DMS 273 treated with DMSO at 0.1 percent for 48 hours (cell line): ENCODE measurements at places on chromosomes 1 and 21.

DNA sequence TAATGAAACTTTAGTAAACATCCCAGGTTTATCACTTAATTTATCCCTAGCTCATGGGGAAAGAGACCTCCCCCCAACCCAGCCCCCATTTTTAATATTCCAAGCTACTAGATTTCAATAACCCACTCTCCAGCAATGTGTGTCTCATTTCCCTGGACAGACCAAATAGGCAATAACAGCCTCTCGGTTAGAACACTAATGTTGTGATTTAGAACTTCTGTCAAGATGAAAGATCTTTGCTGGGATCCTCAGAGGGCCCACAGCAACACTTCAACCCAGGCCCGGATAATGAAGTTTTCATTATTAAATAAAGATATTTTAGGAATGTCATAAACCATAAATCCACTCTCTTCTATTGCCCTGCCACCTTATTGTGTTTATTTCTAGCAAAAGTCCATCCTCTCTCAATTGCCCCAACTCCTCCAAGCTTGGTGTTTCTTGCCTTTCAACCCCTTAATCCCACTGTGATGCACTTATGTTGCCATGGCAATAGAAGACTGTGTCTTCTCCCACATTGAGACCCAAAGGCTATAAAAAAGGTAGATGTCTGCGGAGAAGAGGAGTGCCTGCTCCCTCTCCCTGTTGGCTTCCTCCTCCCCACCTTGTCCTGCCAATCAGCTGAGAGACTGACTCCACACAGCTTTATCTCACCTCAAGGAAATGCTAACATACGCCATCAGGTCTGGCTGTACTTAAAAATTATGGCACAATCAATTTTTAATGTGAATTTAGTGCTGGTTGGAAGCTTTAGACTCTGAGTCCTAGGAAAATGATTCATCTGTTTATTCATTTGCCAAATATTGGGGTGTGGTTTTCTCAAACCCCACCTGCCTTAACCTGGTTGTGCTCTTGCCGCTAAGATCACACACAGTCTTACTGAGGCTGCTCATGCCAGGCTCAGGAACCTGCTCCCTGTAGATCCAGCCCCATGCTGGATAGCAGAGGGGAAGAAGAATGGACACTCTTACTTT, 258.3 kb upstream of the CAMK1G start:
- DNase-seq: no peak

DNA sequence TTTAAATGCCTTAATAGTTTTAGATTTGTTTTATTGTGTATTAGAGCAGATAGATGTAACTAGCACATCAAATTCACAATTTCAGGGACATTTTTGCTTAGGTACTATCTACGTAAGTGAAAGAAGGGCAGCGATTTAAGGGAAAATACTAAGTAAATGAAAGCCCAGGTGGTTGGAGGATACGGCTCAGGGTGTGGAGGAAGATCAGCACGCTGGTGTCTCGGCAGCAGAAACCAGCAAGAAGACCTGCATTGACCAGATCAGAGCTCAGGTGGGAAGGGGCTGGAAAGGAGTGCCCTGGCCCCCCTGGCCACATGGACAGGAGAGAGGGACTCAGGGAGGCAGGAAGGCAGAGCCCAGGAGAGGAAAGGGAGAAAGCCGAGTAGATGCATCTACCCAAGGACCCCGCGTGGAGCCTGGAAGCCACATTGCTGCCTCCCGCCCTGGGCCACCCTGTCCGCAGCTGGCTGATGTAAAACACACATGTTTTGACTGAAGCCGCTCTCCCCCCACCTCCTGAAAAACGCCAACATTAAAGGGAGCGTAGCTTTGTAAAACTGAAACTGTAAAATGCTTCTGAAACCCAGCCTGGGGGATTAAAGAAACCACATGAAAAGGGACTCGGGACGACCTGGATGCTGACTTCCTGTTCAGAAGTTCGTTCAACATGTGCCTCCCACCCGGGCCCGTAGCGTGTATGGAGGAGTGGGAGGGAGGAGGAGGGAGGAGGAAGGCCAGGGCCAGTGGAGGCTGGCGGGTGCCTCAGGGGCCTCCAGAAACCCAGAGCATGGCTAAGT, 72.6 kb upstream of the TARDBP start:
- no peak for DNase-seq

DNA sequence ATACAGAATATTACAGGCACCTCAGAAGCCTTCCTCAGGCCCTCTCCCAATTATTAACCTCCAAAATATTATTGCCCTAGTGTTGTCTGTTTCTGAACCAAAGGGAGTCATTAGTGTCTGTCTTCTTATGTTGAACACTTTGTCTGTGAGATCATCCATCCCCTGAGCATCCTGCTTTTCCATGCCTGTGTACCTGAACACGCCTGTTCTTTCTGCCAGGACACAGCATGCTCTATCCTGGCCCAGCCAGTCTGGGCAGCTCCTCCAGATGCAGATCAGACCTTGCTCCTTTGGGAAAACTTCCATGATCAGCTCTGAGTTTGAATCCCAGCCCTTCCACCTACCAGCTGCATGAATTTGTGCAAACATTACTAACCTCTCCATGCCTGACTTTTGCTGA, 11.0 kb upstream of the CDC42 start:
- DNase-seq: no peak

- no peak for DNase-seq
Observed at GRCh38 chr1:106465666-106466065, 590.8 kb upstream of the PRMT6 start.

DNA sequence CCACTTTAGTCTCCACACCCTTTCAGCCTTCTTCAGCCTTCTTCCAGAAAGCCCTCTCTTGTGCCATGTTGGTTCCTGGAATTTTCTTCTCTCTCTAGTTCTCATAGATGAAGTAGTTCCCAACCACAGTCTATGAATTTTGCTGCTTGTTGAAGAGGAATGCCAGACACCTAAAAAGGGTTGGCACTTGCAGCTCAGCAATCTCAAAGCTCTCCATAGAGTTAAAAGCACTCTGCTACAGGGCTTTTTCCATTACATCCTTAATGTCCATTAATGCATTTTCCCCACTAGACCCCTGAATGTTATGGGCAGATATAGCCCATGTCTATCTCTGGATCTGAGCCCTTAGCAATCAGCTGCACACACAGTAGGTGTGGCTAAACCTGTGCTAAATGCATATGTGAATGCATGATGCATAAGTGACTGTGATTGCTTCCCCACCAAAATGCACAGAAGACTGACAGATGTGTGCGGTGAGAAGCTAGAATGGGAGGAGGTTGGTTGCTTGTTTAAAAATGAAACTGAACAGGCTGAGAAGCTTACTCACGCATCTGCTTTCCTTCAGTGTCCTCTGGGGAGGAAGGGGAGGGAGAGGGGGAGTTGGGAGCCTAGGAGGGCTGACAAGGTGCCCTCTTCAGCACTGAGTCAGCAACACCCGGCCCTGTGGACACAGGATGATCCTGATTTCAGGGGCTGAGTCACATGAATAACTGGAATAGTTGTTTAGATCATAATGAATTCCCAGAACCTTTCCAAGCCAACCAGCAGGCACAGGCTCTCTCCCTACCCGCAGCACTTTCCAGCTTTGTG, 146.1 kb upstream of the FGGY start:
- DNase-seq: peak; percentile 80

- DNase-seq: no peak
Observed at GRCh38 chr1:11384170-11384554, 94.8 kb upstream of the DISP3 start.

DNA sequence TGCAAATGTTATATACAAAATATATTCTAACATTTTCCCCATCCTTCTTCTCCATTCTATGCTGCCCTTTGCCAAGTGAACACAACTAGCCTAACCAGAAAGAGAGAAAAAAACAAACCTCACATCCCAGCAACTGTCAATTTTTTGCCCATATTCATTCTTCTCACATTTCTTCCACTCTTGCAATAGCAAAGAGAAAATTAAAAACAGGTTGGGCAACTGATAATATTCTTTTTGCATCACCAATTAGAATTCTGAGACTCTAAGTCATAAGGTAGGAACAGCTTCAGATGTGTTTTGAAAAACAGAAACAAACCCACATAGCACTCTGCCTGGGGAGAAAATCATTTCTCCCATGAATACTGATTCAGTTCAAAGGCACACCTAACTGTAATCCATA, 25.2 kb upstream of the EXO1 start:
- DNase-seq: no peak

DNA sequence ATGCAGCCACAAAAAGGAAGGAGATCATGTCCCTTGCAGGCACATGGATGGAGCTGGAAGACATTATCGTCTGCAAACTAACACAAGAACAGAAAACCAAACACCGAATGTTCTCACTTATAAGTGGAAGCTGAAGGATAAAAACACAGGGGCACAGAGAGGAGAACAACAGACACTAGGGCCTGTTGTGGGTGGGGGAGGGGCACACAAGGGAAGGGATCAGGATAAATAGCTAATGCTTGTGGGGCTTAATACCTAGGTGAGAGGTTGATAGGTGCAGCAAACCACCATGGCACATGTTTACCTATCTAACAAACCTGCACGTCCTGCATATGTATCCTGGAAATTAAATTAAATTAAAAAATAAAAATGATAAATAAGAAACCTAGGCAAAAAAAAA, 969.9 kb downstream of the TTLL7 start:
- DNase-seq: no peak

- no peak for DNase-seq
Observed at GRCh38 chr1:117094841-117095604, 26.5 kb downstream of the TRIM45 start.

DNA sequence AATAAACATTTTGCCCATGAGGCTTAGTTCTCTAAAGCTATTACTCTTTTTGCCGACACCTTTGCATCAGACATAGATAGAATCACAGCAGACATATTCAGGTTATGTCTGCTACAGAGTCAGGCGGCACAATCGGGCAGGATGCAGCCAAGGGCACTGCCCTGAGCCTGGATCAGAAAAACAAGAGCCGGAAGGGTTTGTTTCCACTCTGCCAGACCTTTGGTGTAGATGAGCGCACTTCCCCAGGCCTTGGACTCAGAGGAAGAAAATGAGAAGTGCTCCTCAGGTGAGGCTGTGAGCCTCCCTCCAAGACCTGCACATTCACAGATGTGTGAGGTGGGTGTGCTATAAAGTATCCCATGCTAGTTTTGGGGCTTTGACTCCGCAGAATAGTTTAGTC, 43.7 kb downstream of the GNG12 start:
- DNase-seq: no peak

- no peak for DNase-seq
Observed at GRCh38 chr1:152325111-152325510, at the start of gene FLG. Gene FLG (minus strand): TSS chr1:152325239. CDS start chr1:152315456, 9,783 bp downstream.

- DNase-seq: no peak
Observed at GRCh38 chr1:233523047-233523446, 90.9 kb upstream of the KCNK1 start.

GRCh38 chr1:175268720-175269119, 76.1 kb upstream of the KIAA0040 start:
- no peak for DNase-seq

GRCh38 chr1:167618366-167618765, 11.7 kb upstream of the RCSD1 start:
- DNase-seq: no peak

DNA sequence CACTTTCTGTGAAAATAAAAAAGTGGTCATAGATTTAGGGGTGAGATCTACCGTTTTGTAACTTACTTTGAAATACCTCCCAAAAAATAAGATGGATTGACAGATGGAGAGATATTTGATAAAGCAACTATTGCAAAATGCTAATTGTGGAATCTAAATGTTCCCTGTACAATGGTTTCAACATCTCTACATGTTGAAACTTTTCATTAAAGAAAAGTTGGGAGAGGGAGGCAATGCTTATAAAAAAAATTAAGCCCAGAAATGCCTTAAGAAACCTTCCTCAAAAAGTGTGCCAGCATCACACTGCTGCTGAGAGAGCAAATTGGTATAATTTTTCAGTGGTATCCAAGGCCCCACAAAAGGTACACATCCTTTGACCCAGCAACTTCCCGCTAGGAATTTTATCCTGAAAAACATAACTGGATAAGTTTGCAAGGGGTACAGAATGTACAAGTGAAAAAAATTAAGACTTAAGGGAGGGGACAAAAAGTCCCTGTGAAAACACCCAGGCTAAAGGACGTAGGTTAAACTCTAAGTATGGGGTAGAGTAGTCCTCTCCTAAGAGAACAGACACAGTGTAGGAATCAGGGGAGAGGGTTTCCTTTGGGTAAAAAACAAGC, 84.3 kb downstream of the TGFBR3 start:
- no peak for DNase-seq

DNA sequence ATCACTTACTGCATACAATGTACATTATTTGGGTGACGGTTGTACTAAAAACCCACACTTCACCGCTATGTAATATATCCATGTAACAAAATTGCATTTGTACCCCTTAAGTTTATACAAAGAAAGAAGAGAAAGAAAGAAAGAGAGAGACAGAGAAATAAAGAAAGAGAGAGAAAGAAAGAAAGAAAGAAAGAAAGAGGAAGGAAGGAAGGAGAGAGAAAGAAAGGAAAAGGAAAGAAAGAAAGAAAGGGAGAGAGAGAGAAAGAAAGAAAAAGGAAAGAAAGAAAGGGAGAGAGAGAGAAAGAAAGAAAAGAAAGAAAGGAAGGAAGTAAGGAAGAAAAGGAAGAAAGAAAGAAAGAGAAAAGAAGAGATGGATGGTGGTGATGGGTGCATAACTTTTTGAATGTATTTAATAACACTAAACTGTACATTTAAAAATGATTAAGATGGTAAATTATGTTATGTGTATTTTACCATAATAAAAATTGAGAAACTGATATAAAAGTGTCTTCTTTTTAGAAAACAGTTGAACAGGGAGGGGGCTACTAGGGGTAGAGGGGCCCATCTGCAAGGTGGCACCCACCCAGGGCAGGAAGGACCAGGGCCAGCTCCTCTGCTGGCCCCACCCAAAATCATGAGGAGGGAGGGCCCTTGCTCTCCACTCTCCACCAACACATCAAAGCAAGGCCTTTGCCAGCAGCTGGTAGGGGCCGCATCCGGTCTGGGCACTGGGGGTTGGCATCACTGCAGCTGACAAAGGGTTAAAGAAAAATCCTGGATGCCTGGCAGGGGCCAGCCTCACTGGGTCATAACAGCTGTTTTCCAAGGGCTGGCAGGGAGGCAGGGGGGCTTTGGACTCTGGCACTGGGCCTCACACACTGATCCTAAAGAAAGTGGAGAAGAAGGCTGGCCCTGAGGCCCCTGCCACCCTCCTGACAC, 153.9 kb upstream of the EDN2 start:
- DNase-seq: no peak

DNA sequence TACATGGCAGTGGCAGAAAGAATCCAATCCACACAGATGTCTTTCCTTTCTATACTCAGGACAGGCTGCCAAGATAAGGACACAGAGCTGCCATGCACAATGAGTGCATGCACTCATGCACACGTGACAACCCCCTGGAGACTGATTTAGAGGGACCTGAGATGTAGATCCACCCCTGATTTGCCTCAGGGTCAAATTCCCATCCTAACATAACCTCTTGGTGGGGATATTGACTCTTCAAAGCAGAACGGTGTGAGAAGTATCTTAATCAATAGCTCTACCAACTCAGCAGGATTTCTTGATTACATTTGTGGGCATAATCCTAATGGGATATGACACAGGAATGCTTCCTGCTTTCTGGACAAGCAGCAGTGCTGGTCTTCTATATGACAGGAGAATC, 125.2 kb upstream of the DSCAM start:
- DNase-seq: no peak

GRCh38 chr1:182679684-182680083, 4.7 kb downstream of the RGS8 start:
- DNase-seq: no peak
